ENCODE measurements at places on chromosomes 5 and 9. TPM values are rescaled to one million over a fixed set of nuclear protein-coding genes. Genes with fewer than 3 reads are reported as not detected.

GRCh38 chr5:5665225-5666075 lies 243.0 kb downstream of the ICE1 start:
- no peak for DNase-seq

DNA sequence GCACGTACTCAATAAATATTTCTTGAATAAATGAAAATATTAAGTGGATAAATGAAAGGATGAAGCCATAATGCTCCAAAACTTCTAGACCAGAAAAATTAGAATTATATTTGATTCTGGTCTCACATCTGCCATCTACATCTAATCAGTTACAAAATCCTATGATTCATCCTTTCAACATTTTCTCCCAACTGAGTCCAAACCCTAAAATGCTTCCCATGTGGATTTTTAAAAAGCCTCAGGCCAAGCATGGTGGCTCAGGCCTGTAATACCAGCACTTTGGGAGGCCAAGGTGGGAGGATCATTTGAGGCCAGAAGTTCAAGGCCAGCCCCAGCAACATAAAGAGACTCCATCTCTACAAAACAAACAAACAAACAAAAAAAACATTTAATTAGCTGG lies 31.6 kb upstream of the FST start:
- DNase-seq, result no peak

DNA sequence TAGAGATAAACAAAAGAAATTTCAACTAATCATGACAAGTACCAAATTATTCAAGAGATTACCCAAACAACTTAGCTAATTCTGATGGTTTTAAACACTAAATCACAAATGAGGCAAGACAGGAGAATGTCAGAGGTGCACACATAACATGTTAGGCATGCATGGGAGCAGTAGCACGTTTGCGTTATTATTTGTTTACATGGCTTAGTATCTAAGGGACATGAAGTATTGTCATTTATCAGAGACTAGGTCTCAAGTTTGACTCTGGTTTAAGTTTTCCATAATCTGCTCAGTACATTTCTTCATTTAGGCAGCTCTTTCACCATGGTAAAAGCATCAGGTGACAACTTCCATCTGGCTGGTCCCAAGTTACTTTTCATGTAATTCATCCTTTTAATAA lies 244.1 kb upstream of the TNC start:
- DNase-seq, result no peak

- no peak for DNase-seq
These were observed 99.1 kb upstream of the CKMT2 start for GRCh38 chr5:81134066-81134465.

- no peak for DNase-seq
These were observed 41.4 kb upstream of the TIFAB start for GRCh38 chr5:135493406-135494180.

GRCh38 chr9:94697972-94698581 lies 28.4 kb upstream of the AOPEP start:
- no peak for DNase-seq

GRCh38 chr9:74025402-74025925 lies 471.7 kb upstream of the RORB start:
- DNase-seq, result no peak

- DNase-seq, result no peak
These were observed 11.6 kb downstream of the WHRN start for GRCh38 chr9:114493521-114494184.

- no peak for DNase-seq
These were observed 181.7 kb upstream of the RIOK2 start for GRCh38 chr5:97364731-97365130.

The NR5A1 gene
- total RNA-seq, result not detected

The PLCXD3 gene
- not detected for total RNA-seq

The ITK gene
- total RNA-seq, result 200 TPM

The MTMR12 gene
- total RNA-seq, result 24.9 TPM

The LCNL1 gene
- not detected for total RNA-seq

The GABRB2 gene
- total RNA-seq, result not detected

The CD14 gene
- total RNA-seq, result 0.58 TPM

Data from activated naive CD8-positive, alpha-beta T cell treated with anti-CD3 and anti-CD28 coated beads for 36 hours (primary cell).